Stimulated activated CD8-positive, alpha-beta memory T cell treated with anti-CD3 and anti-CD28 coated beads, Interleukin-7, amount 100 ng/mL, for 24 hours (primary cell): ENCODE measurements at places on chromosomes 7 and 10.

- DNase-seq, result no peak
Measured at GRCh38 chr10:47008769-47009168, 97.5 kb downstream of the PTPN20 start.

- DNase-seq, result no peak
Measured at GRCh38 chr7:26919906-26920493, 55.6 kb upstream of the SKAP2 start.

DNA sequence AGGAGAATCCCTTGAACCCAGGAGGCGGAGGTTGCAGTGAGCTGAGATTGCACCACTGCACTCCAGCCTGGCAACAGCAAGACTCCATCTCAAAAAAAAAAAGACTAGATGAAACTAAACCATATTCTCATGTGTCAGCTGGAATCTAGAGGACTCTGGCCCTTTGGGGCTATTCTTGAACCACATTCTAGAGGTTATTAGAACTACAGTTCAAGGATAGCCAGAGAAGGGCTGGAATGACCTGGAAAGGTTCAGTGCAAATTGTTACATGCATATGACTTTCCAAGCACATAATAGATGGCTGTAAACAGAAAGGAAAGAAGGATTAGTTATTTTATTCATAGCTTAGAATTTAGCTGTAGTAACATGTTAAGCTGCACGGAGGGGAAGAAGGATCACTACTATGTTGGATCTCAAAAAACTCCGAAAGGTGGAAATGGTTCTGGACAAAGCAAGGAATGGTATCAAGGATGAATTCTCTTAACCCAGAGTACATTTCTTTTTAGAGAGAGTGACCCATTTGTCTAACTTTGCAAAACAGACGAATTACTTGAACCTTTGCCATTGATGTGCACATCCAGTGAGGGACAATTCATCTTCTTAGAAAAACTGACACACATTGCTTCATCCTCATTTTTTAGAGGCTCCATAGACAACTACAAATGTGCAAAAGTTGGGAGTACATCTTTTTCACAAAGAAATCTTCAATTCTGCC, 124.0 kb upstream of the SAMD8 start:
- no peak for DNase-seq

GRCh38 chr7:124532166-124532565, 233.4 kb downstream of the GPR37 start:
- no peak for DNase-seq

DNA sequence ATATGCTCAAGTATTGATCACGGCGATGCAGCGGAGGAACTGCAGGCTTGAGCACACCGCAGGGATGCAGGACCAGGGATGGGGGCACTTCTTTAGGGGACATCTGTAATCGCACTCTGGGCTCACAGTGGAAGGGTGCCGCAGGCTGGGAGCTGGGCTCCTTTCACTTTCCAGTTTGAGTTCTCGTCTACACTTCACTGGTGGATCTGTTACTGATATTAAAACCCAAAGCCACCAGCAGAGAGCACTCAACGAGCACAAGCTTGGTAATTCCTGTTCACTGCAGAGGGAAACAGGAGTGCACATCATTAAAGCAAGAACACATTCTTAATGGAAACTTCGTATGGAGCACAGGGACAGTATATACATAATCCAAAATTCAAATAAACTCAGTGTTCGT, 91.3 kb downstream of the PARD3 start:
- no peak for DNase-seq

GRCh38 chr10:76172020-76172419, 740.6 kb downstream of the LRMDA start:
- no peak for DNase-seq

- DNase-seq, result no peak
Measured at GRCh38 chr7:81301815-81302214, 383.0 kb upstream of the SEMA3C start.

- DNase-seq, result no peak
Measured at GRCh38 chr10:132456881-132457280, 59.9 kb downstream of the PWWP2B start.

DNA sequence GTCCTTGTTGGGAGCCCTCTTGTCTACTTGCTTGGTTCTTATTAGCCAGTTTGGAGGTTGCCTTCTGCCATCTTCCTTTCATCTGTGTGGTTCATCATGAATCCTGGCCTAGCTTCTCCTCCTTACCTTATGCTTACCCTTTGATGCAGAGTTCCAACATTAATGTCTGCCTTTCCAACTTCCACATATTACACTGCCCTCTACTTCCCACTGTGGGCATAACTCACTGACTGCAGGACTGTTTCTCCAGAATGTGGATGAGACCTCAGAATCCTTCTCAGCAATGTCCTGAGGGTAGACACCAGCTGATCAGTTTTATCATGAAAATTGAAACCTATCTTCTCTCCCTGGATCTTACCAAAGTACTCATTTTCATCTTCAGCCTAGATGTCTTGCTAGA, 491.0 kb downstream of the LRMDA start:
- no peak for DNase-seq

GRCh38 chr10:59279476-59279875, 82.9 kb downstream of the FAM13C start:
- no peak for DNase-seq

GRCh38 chr10:28949005-28950004, 272.0 kb downstream of the BAMBI start:
- DNase-seq, result no peak

DNA sequence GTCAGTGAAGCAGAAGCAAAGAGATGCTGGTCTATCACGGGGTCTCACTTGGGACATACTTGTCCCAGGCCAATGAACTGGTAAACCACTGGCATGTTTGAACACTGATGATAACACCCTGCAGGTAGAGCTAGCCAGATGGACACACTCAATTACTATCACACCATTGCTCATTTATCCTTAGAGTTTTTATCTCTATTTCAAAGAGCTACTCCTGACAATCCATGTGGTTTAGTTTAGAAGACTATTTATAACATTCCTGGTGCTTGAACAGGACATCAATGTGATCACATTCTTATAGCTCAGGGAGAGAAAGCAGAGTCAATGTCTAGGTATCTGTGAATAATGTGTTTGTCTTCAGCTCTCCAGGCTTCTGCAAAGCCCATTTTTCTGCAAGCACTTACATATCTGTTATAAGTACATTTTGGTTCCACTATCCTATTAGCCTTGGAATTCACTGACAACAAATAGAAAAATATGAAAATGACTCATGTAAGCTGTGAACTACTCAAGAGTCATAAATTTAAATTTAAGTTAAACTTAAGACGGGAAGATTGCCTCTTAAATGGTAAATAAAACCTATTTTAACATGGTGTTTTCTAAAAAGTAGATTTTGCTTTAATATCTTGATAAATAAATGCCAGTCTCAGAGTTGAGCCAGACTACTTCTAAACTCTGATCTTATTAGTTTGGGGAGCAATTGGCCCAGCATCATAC, 106.7 kb upstream of the MBL2 start:
- no peak for DNase-seq

DNA sequence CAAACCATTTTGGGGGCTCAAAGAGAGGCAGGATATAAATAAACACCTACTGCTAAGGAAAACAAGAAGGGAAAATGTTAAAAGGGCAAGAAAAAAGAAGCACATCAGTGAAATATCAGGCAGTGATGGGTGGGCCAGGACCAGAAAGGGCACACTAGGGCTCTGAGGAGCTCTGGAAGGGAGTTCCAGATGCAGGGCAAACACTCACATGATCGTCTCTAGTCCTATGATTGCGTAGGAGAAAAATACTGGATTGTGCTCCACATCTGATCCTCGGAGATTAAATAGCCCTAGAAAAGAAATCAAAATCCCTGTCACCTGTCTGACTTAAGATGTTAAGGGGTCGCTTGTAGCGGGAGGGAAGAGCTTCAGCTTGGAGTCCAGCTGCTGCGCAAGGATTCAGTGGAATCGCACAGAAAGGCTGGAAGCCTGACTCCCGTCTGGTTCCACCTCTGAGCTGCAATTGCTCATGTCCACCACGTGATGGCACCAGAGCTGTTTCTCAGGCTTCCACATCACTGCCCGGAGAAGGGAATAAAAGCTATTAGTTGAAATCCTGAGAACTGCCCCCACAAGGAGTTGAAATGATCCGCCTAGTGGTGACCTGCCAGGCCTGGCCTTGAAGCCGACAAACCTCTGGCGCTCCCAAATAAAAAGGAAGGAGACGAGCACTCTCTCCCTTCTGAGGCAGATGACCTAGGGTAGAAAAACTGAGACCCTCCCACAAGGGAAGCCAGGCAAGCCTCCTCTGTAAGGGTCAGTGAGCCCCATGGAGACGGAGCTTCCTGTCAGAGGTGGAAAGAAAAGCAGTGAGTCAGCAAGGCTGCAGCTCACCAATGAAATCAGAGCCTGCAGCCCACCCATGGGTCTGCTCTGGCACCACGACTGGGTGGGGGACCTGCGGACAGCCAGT, 39.2 kb downstream of the XPNPEP1 start:
- DNase-seq, result peak; percentile 33

DNA sequence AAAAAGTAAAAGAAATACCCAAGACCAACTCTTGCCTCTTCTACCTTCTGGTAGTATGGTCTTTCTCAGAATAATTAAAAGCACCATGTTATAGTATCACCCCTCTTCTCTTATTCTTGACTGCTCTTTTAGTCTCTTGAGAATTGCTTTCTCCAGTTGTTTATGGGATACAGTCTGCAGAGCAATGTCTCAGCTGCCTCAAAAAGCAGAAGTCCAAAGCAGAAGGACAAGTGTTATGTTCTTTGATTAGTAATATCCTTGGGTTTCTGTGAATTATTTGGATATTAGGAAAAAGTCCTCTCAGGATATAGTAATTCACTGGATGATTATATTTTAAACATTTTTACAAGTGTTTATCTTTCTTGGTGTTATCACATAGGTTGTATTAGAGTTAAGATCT, 7.4 kb downstream of the TAS2R41 start:
- DNase-seq, result no peak

DNA sequence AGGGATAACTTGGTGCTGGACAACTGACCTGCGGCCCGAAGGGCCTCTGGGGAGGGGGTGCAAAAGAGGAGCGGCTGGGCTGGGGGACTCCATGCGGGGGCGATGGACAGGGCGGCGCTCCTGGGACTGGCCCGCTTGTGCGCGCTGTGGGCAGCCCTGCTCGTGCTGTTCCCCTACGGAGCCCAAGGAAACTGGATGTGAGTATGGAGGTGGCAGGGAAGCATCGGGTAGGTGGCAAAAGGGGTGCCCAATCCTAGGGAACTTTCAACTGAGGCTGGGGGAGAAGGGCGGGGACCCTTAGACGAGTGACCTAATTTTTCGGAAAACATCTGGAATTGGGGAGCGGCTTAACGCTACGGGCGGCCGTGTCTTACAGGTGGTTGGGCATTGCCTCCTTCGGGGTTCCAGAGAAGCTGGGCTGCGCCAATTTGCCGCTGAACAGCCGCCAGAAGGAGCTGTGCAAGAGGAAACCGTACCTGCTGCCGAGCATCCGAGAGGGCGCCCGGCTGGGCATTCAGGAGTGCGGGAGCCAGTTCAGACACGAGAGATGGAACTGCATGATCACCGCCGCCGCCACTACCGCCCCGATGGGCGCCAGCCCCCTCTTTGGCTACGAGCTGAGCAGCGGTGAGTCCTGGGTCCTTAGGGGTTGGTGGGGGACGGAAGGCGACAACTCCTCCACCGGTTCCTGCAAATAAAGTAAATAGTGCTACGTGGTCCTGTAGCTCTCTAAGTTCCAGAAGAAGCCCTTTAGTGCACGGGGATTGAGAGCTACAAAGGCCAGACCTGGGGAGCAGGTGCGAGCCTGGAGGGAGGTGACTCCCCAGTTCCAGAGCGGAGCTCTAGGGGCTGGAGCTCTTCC, 622 bp downstream of the WNT16 start:
- DNase-seq, result no peak
